HCT116 (cell line): ENCODE measurements at places on chromosomes 4 and X. TPM values are rescaled to one million over a fixed set of nuclear protein-coding genes. Genes with fewer than 3 reads are reported as not detected.

GRCh38 chr4:99275885-99276284 is 14.9 kb downstream of the ADH1A start:
- no peaks in the 10 kb centered on the region for H3K4me1 ChIP-seq
- H3K27me3 ChIP-seq, result no peaks in the 10 kb centered on the region
- H3K27ac ChIP-seq, result no peak overlapping the region
- H3K36me3 ChIP-seq, result no peaks in the 10 kb centered on the region
- H3K4me3 ChIP-seq, result no peak overlapping the region

The ERVMER34-1 gene
- total RNA-seq, result 17.5 TPM

The SPANXB1 gene
- not detected for total RNA-seq

- H3K27ac ChIP-seq, result peak overlapping the region; percentile 88
- no peak for DNase-seq
- no peaks in the 10 kb centered on the region for H3K27me3 ChIP-seq
- peak overlapping the region; percentile 84 for H3K4me3 ChIP-seq
- no peaks in the 10 kb centered on the region for H3K36me3 ChIP-seq
Observed at GRCh38 chr4:140374130-140374477, 658 bp downstream of the SCOC start.

GRCh38 chrX:106000203-106000602 is 38.3 kb downstream of the SERPINA7 start:
- no peak for DNase-seq
- H3K27me3 ChIP-seq, result no peaks in the 10 kb centered on the region
- H3K4me3 ChIP-seq, result no peak overlapping the region
- H3K4me1 ChIP-seq, result no peaks in the 10 kb centered on the region
- no peaks in the 10 kb centered on the region for H3K36me3 ChIP-seq

The ZDHHC9 gene
- total RNA-seq, result 18.9 TPM

- DNase-seq, result no peak
- H3K4me1 ChIP-seq, result no peaks in the 10 kb centered on the region
- H3K36me3 ChIP-seq, result no peaks in the 10 kb centered on the region
- no peak overlapping the region for H3K27ac ChIP-seq
- H3K27me3 ChIP-seq, result no peaks in the 10 kb centered on the region
Observed at GRCh38 chrX:84956304-84956703, 47.4 kb upstream of the APOOL start.

GRCh38 chr4:173252024-173252935 is 81.9 kb downstream of the HMGB2 start:
- H3K36me3 ChIP-seq, result no peaks in the 10 kb centered on the region
- no peaks in the 10 kb centered on the region; the same call in 1 of the 2 replicates for H3K27me3 ChIP-seq
- H3K27ac ChIP-seq, result peak overlapping the region; percentile 39; the same call in 1 of the 2 replicates
- peaks cover 21% of the 10 kb centered on the region for H3K4me1 ChIP-seq
- DNase-seq, result peak; percentile 99
- no peak overlapping the region for H3K4me3 ChIP-seq

The TMPRSS11F gene
- not detected for total RNA-seq

The GNRHR gene
- not detected for total RNA-seq

The SATL1 gene
- not detected for total RNA-seq

GRCh38 chr4:180564448-180564847 is 1678.8 kb upstream of the TENM3 start:
- no peak overlapping the region for H3K27ac ChIP-seq
- H3K4me1 ChIP-seq, result no peaks in the 10 kb centered on the region
- no peak for DNase-seq
- H3K36me3 ChIP-seq, result no peaks in the 10 kb centered on the region
- no peaks in the 10 kb centered on the region for H3K27me3 ChIP-seq

DNA sequence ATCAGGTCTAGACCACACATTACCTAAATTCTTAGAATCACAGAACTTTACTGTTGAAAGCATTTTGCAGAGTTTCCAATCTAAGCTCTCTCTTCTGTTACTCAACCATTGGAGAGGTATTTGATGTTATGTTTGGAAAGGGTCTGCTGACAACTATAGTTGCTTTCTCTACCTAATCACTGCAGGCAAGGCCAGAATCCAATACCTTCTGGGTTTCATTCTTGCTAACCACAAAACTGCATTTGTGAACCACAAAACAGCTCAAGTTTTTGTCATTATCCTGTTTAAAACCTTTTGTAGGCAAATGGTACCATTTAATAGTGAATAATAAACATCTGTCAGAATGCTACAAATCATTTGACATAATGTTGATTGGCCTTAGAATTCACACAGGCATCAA is 380.1 kb downstream of the GASK1B start:
- no peak for DNase-seq
- H3K4me1 ChIP-seq, result no peaks in the 10 kb centered on the region
- no peak overlapping the region for H3K4me3 ChIP-seq
- no peaks in the 10 kb centered on the region for H3K27me3 ChIP-seq
- no peak overlapping the region for H3K27ac ChIP-seq
- no peaks in the 10 kb centered on the region for H3K36me3 ChIP-seq

The HSD17B13 gene
- total RNA-seq, result 0.81 TPM

The TMPRSS11D gene
- not detected for total RNA-seq

The CLNK gene
- total RNA-seq, result not detected

DNA sequence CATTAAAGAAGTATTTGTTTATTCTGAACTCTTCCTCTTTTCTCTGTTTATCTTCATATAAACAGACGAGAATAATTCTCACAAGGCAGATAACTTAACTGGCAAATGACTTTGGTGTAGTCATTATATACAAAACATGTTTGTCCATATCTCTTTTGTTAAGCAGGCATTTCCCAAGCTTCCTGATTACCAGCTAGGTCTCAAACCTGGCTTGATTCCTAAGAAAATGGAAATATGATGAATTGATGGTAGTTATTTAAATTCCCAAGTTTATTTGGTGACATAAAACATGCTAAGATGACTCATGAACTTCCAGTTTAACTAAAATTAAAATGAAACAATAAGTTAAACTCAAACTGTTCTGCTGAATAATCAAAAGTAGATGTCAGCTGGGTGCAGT is 96.8 kb downstream of the ARSJ start:
- no peak overlapping the region for H3K27ac ChIP-seq
- no peaks in the 10 kb centered on the region for H3K36me3 ChIP-seq
- no peaks in the 10 kb centered on the region for H3K27me3 ChIP-seq
- H3K4me3 ChIP-seq, result no peak overlapping the region

DNA sequence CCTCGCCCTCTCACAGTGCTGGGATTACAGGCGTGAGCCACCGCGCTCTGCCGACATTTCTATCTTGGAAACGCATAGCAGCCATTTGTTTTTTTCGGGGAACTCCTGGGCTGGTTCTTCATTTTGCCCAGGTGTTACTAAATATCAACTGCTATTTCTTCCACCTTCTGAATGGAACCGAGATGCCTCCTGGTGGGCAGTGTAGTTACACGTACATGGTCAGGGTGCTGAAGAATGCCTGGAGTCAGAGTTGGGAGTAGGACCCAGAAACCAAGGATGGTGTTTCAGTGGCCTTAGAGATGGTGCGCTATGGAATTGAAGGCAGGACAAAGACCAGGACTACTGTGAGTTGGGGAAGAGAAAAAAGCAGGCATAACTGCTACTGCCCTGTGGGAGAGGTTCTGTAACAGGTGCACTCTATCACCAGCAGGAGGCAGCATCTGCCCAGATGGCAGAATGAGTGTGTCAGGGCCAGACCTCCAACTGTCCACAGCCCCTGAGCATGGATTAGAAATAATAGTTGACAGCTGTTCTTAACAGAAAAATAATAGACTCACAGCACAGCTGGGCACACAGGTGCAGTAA is 81.7 kb downstream of the ZC4H2 start:
- no peaks in the 10 kb centered on the region for H3K4me1 ChIP-seq
- H3K36me3 ChIP-seq, result no peaks in the 10 kb centered on the region
- no peak overlapping the region for H3K4me3 ChIP-seq
- no peak overlapping the region for H3K27ac ChIP-seq

The SLITRK4 gene
- total RNA-seq, result not detected

The MAGEB1 gene
- 0.69 TPM for total RNA-seq

GRCh38 chr4:57090079-57090478 is 20.1 kb downstream of the IGFBP7 start:
- no peak overlapping the region for H3K4me3 ChIP-seq
- no peaks in the 10 kb centered on the region for H3K4me1 ChIP-seq
- H3K27me3 ChIP-seq, result peaks cover 21% of the 10 kb centered on the region
- H3K36me3 ChIP-seq, result no peaks in the 10 kb centered on the region
- no peak for DNase-seq
- no peak overlapping the region for H3K27ac ChIP-seq

The LGI2 gene
- not detected for total RNA-seq

DNA sequence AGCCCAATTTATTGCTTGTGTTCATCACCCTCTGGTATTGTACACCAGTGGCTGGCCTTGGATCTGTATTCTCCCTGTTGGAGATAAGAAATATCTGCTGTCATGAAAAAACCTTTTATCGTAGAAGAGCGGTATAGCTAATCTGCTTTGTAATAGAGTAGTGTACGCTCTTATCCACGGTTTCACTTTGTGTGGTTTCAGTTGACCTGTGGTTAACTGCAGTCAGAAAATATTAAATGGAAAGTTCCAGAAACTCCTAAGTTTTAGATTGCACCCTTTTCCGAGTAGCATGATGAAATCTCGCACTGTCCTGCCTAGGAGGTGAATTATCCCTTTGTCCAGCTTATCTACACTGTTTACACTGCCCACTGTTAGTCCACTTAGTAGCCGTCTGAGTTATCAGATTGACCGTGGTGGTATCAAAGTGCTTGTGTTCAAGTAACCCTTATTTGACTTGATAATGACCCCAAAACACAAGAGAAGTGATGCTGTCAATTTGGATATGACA is 42.4 kb downstream of the KDM6A start:
- no peak overlapping the region for H3K4me3 ChIP-seq
- H3K4me1 ChIP-seq, result peaks cover 3% of the 10 kb centered on the region; the same call in 1 of the 2 replicates
- no peaks in the 10 kb centered on the region for H3K36me3 ChIP-seq
- H3K27ac ChIP-seq, result no peak overlapping the region
- H3K27me3 ChIP-seq, result no peaks in the 10 kb centered on the region

- peaks cover 17% of the 10 kb centered on the region for H3K36me3 ChIP-seq
- DNase-seq, result peak; percentile 64
- peaks cover 17% of the 10 kb centered on the region for H3K4me1 ChIP-seq
- peak overlapping the region; percentile 94 for H3K27ac ChIP-seq
- H3K27me3 ChIP-seq, result no peaks in the 10 kb centered on the region
- H3K4me3 ChIP-seq, result peak overlapping the region; percentile 77
Observed at GRCh38 chrX:103687696-103688201, 1.2 kb upstream of the MORF4L2 start.

The GAGE12G gene
- not detected for total RNA-seq

GRCh38 chr4:56622176-56622575 is 58.9 kb downstream of the HOPX start:
- no peak overlapping the region for H3K27ac ChIP-seq
- DNase-seq, result no peak
- no peak overlapping the region for H3K4me3 ChIP-seq

DNA sequence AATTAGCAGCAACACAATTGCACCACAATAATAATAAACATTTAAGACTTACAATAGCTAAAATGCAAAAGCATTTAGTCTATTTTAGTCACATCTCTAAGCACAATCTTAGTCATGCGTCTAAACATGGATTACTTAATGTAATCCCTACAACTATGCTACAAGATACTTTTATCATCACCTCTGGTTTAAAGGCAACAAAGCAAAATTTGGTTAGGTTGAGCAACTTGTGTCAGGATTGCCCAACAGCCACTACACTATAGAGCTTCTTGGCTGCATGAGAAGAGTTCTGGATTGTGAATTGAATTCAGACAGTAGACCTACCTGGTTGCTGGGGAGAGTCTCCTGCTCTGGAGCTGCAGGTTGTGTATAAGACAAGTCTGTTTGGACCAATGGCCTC is 146.5 kb upstream of the PUDP start:
- H3K36me3 ChIP-seq, result no peaks in the 10 kb centered on the region
- no peak overlapping the region for H3K4me3 ChIP-seq
- no peaks in the 10 kb centered on the region for H3K4me1 ChIP-seq
- no peak overlapping the region for H3K27ac ChIP-seq

DNA sequence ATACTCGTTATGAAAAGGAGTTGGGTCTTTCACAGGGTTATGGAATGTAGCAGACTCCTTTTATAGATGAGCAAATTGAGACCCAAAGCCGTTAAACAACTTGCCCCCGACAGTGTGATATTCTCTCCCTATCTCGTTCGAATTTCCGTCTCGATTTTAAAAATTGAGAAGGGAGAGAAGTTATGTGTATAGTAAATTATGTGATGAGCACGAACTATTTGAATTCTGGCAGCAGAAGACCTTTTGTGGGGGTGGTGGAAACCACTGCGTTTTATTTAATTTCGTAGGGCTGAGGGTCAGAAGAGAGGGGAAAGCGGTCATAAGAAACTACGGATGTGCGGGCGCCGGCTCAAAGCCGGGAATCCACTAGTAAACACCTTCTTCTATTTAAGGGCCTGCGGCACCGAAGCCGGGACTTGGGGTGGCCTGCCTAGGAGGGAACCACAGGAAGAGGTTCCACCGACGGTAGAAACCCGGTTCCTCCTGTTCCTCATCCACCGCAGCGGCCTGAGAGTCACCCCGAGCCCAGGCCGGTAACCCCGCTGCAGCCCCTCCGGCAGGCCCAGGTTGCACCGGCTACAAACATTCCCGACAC is 1.5 kb upstream of the DDX3X start:
- 0 out of 2 replicates have a peak, but pooled peaks cover 13% of the 10 kb centered on the region for H3K36me3 ChIP-seq
- DNase-seq, result no peak
- peak overlapping the region; percentile 96 for H3K27ac ChIP-seq
- H3K4me1 ChIP-seq, result peaks cover 44% of the 10 kb centered on the region

The CXorf49 gene
- not detected for total RNA-seq

DNA sequence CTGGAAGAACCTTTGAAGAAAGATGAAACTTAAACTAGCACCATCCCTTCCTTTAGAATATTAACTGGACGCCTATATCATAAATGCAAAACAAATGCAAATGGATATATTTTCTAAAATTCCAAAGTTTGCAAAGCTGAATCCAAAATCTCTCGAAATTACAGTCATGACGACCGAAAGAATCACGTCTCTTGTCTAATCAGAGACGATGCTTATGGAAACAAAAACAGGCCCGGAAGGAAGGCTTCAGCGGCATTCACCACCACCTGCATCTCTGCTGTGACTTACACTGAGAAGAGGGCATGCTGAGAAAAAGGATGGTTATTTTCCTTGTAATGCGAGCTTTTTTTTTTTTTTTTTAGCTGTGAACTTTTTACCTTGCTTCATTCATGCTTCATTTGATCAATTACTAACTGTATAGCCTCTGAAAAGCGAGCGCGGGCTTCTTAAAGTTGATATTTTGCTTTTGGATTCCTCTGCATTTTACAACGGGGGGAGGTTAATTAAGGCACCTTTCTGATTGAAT is 209.3 kb downstream of the SOWAHB start:
- no peaks in the 10 kb centered on the region for H3K27me3 ChIP-seq
- DNase-seq, result no peak
- peak overlapping the region; percentile 71 for H3K27ac ChIP-seq
- H3K4me3 ChIP-seq, result peak overlapping the region; percentile 77
- H3K4me1 ChIP-seq, result peaks cover 2% of the 10 kb centered on the region; the same call in 1 of the 2 replicates
